Activated T-cell treated with anti-CD3 and anti-CD28 coated beads, Interleukin-2, amount 50 U/mL, for 72 hours (primary cell): ENCODE measurements at places on chromosomes 11 and 22. TPM values are rescaled to one million over a fixed set of nuclear protein-coding genes. Genes with fewer than 3 reads are reported as not detected.

The PTPMT1 gene
- total RNA-seq: 40.1 TPM

The SPTBN2 gene
- total RNA-seq: 0.69 TPM

The AQP11 gene
- 0.69 TPM for total RNA-seq

The SLC35E4 gene
- total RNA-seq: 8.8 TPM

The MRGPRX3 gene
- total RNA-seq: not detected

GRCh38 chr22:43893266-43893665, 1.5 kb upstream of the PNPLA5 start:
- no peak for DNase-seq

DNA sequence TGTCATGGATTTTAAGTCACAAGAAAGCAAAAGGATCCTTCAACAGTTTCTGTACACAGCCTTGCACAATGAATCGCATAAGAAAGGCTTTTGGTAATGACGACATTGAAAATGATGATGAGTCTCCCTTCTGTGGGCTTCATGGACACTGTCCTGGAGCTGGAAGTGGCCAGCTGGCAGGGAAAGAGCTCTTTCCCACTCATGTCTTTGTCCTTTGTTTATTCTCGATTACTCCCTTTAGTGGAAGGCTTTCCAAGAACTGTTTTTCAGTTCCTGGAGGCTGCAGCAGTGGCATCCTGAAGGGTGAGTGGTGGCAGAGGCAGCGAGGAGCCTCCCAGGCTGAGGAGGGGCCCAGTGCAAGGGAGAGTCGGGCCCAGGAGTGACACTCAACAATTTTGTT, 505.2 kb downstream of the NTM start:
- no peak for DNase-seq

GRCh38 chr11:94845622-94846021, 77.5 kb downstream of the AMOTL1 start:
- no peak for DNase-seq

GRCh38 chr11:126545057-126545555, 189.6 kb downstream of the ST3GAL4 start:
- no peak for DNase-seq

GRCh38 chr22:44130076-44130711, 50.5 kb upstream of the PARVG start:
- DNase-seq: no peak

GRCh38 chr11:73957654-73958361, 7.0 kb downstream of the DNAJB13 start:
- DNase-seq: no peak

GRCh38 chr11:64685536-64685935, 37.5 kb downstream of the NRXN2 start:
- no peak for DNase-seq

DNA sequence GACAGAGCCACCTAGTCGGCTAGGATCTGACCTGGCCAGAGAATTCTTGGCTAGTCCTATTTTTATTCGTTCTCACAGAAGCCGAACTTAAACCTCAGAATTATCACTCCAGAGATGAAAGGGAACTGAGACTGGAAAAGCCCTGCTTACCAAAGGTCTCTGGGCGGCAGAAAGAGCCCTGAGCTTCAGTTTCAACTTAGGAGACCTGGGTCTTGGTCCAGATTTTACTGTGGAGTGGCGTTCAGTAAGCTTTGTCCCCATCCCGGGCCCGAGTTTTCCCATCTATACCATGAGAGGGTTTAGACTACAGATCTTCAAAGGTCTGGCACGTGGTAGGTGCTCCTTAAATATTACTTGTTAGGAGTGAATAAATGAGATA, 516 bp downstream of the NEU3 start:
- DNase-seq: peak; percentile 6

DNA sequence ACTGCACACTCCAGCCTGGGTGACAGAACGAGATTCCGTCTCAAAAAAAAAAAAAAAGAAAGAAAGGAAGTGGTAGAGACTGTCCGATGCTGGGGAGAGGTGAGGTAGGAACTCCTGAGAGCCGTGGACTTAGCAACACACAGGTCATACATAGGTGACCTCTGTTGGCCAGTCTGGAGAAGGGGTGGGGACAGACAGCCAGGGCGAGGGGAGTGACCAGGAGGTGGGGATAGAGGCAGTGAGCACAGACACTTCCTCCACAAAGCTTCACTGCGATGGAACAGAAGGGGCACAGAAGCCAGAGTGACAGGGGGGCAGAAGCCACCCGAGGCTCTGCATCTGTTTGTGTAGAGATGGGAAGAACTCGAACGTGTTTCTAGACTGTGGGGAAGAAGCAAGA, 47.1 kb downstream of the MYH9 start:
- no peak for DNase-seq

- no peak for DNase-seq
Measured at GRCh38 chr22:32932176-32932575, 126.0 kb downstream of the SYN3 start.

DNA sequence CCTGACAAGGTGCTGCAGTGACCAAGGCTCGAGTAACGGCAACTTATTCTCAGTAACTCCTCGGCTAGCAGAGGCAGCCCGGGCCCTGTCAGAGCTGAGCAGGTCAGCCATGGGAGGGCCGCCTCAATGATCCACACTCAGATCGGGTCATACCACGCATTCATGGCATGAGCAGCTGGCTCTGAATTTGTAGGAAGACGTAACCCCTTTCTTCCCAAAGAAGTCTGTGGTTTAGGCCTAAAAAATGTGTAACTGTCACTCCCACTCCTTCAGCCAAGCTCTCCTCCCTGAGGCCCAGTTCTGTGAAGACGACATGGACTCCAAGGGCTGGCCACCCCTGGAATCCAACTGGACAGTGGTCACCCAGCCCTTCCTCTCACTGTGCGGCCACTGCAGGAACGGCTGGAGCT, 30.0 kb downstream of the PPP2R1B start:
- no peak for DNase-seq

DNA sequence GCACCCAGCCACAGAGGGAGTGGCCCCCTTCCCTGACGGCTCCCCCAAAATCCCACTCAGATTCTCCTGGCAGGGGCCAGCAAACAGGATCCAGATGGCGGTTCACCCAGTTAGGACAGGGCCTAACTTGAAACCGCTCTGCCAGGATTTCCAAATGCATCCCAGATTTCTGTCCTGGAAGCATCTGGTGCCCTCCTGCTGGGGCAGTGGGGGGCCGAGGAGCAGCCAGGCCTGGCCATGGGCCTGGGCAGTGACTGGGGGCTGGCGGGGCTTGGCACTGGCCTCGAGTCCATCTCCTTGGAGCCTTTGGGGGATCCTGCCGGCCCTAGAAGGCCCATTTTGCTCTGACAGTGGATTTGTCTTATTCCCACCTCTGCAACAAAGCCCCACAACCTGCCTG, 17.9 kb upstream of the EMID1 start:
- no peak for DNase-seq

- no peak for DNase-seq
Measured at GRCh38 chr11:1205121-1205986, 17.5 kb upstream of the MUC5B start.

- DNase-seq: no peak
Measured at GRCh38 chr11:9692691-9693090, 28.8 kb downstream of the SWAP70 start.

DNA sequence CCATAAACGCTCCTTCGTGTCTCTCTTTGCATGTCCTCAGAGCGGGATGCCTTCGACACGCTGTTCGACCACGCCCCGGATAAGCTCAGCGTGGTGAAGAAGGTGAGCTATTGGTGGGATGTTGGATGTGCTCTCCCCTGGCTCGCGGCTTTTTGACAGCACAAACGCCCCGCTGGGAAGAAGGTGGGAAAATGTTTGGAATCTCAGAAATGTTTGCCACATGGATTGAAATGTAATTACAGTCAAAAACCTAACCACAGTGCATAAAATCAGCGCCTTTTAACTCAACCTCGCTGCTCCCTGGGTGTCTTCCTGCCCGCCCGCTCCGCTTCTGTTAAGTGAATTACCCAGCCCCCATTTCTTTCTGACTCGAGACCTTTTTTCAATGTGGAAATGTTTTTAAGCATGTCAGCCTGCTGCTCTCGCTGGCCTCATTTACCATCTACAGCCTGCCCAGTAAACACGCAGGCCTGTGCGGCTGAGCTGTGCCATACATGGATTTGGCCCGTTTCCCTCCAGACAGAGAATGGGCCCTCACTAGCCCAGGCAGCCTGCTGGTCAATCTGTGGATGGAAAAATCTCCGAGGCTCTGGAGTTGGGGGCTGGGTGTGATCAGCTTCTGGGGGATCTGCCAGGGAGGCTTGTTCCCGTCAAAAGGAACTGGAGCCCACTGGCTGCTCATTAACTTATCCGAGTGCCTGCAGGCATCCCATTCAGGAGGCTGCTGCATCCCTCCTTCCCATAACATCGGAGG, 32.7 kb upstream of the PARVG start:
- no peak for DNase-seq

DNA sequence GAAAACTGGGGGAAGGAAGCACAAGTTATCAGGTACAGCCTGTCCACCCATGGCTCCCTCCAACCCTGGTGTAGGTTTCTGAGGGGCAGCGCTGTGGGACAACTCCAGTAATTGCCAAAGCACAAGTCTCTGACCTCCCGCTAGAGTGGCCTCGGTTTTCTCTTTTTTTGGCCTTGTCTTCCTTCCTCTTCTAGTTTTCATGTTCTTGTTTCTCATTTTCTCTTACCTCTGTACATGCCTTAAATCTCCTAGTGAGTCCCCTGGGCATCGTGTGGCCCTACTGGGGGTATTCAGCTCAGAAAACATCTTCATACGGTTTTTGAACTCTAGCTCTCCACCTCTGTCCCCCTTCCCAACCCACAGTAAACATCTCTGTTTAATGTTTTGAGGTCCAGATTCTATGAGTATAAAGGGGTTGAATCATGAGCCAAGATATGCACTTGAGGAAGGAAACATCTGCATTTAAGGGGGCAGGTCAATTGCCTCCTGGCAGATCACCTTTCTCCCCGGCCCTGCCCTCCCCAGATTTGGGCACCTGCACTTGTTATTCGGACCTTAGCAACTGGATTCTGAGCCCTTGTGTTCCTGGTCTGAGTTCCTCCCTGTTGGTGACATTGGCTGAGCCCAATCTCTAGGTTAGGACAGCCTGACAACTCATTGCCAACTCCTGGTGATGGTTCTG, 8.4 kb upstream of the LMO2 start:
- no peak for DNase-seq

DNA sequence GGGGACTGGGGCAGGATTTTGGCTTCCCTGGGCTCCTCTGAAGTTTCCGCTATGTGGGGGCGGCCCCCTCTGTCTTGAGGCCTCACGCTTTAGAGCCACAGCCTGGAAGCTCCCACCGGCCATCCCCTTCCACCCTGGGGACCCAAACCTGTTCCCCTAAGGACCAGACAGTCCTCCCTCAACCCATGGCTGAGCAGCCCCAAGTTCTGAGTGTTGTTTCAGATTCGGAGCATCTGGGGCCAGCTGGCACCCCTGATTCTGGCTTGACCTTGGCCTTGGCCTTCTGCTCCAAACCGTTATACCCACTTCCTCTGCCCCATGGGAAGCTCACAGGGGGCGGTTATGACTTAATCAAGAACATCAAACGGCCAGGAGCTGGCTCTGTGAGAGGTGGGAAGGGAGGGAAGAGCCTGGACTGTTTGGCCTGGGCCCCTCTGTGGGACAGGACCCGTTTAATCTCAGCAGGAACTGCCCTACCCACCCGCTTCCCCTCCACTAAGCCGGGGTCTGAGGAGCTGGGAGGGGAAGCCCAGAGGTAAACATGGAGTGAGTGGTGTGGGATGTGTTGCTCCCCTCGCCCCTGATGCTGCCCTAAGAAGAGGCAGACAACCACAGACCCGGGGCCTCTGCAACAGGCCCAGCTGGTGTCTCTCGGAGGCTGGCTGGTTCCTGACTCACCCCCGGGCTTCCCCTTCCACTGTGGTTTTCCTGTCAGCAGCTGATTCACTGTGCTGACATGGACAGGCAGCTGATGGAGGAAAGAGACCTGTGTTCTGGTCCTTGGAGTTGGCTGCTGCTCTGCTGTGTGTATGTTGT, 3.4 kb downstream of the CD82 start:
- peak; percentile 93 for DNase-seq

GRCh38 chr22:22655452-22656290, 11.3 kb downstream of the GGTLC2 start:
- no peak for DNase-seq

DNA sequence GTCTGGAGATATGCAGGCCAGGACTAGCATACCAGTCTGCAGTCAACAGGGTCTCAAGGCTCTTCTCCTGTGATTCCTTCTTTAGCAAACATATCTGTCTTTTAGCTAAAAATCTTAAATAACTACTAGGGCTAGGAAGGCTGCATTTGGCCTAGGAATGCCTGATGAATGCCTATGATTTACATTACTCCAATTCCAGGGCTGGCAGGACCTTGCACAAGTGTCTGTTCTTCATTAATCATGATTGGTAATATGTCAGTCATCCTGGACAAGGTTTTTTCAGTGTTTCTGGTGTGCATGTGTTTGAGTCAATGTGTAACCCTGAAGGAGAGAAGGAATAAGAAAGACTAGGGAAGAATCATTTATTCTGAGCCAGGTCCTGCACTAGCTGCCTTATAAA, 280.5 kb upstream of the NARS2 start:
- no peak for DNase-seq

DNA sequence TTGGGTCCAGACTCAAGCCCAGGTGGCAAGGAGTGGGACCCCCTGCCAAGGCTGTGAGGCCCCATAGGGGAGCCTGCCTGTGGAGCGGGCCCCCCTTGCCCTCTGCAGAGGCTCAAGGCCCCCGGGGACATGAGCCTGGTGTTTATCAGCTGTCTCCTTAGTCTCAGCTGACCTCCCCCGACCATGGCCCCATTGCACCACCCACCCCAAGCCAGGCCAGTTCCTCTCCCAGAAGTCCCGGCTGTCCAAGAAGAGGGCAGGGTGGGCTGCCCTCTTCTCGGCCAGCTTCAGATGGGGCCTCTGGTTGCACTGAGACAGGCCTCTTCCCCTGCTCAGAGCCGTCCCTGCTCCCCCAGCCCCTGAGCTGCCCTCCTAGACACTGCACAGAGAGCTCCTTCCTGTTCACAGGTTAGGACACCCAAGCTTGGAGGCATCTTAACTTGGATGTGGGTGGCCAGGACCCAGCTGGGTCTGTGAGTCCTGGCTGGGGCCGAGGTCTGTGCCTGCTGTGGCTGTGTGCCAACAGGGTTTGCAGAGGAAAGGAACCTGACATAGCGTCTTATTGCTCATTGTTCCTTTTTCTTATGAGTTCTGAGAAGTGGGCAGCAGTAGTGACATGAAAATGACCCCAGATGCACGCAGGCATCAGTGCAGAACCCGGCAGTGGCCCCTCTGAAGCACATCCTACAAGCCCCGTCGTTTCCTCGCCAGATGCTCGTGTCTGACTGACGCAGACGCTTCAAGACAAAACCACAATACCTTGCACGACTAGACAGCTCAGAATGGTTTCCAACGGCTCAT, 5.4 kb downstream of the TRABD start:
- peak; percentile 77 for DNase-seq

DNA sequence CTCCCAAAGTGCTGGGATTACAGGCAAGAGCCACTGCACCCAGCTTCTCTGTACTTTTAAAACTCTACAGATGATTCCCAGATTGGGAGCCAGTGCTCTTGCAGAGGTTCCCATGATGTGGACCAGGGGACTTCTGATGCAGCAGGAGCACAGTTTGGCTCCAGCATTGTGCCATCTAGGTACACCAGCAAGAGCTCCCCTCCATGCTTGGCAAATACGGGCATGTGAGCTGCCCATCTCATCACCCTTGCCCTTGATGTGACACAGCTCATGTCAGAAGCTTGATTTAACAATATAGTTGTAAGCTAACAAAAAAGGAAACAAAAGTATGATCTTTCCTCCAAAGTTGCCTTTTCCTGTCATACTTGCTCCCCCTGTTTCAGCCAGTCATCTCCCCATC, 28.7 kb downstream of the SNU13 start:
- DNase-seq: no peak
